ENCODE measurements at places on chromosomes 2 and 18.

DNA sequence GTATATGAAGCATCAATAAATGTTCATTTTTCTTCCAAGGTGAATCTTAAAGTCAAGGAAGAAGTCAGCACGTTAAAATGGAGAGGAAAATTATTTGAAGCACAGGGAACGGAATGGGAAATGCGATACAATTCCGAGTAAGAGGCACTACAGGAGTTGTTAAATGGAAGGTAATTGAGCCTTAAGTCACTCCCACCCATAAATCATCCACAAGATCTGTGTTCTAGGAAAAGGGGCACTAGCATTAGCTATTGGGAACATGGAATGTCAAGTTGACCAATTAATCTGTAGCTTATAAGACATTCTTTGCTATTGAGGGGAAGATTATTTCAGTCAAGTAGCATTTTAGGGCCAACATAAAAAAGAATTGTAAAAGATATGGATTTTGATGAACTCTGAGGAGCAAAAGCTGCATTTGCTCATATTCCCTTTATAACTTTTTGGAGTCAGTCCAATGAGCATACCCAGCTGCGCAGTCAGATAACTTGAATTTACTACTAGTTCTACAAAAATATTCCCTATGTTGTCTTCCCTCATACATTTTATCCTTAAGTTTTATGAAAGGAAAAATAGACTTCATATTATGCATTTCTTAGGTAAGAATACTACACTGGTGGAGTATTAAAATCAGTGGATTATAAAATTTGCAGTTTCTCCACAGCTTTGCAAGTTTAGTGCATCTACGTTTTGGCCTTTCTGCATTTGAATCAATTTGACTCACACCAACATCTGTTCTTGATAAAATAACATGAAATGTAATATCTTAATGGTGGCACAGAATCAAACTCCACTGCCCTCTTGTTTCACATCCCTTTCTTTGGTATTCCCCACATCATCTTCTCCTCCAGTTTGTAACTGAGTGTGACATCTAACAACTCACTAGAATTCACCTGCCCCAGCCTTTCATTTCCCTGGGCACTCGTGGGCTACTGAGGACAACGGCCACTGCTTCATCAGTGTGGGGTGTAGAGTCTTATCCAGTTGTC is 95.6 kb downstream of the SP3 start:
- DNase-seq, result no peak

DNA sequence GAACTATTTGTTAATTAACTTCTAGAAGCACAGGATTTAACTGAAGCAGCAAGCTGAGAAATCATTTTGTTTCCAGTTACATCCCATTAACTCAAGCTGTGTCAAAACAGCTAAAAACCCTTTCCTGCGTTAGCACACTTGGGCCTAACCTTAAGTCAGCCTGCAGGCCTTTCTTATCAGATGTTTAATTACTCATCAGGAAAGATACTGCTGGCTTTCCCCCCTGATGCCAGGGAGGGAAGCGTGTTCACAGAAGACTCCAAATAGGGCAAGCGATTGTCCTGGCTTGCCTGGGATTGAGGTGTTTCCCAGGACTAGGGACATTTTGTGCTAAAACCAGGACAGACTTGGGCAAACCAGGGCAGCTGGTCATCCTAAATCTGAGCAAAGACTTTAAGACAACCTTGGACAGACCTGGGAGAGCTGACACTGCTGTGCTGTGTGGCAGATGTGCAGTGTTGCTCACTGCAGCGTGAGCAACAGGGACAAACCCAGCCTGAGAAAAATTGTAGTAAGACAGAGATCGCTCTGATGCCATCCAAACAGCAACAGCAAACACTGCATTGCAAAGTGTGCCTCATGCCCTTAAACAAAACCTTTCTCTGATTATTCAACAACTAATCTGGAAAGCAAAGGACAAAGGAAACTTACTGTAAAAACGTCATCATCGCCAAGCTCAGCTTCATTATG is 100.9 kb downstream of the SPRED2 start:
- DNase-seq, result no peak

- no peak for DNase-seq
Measured at GRCh38 chr2:157871415-157871814, 4.7 kb downstream of the ACVR1 start.

DNA sequence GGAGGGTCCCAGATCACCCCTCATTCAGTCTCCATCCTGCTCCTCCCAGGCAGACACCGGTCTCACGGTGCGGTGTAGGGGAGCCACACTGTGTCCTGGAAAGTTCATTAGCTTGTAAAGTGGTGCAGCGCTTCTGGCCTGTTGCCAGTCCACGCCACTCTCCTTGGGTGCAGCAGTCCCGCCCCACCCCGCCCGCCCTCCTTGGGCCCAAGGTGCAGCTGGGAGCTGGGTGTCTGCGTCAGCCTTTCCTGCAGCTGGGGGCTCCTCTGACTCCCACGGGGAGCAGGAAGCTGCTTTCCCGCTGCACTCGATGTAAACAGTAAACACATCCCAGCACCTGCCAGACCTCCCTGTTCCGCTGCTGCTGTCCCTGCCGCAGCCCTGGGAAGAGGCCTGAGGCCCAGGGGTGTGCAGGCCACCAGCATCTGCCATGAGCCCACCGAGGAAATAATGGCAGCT is 53.8 kb upstream of the ASB18 start:
- no peak for DNase-seq

DNA sequence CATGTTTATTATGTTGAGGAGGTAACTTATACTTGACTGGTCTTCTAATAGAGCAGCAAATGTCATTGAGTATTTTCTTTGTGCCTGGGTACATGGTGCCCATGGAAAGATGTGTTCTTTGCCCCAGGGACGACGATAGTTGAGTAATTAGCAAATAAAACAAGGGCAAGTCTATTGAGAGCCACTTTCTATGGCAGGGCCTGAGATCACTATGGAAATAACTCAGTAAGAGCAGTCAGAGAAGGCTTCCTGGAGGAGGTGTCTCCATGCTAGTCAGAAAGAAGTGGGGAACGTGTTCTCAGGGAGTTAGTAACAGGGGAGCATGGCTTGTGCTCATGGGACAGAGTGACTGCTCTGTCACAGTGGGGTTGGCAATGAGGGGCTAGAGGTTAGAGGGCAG is 28.6 kb downstream of the CTIF start:
- DNase-seq, result no peak

DNA sequence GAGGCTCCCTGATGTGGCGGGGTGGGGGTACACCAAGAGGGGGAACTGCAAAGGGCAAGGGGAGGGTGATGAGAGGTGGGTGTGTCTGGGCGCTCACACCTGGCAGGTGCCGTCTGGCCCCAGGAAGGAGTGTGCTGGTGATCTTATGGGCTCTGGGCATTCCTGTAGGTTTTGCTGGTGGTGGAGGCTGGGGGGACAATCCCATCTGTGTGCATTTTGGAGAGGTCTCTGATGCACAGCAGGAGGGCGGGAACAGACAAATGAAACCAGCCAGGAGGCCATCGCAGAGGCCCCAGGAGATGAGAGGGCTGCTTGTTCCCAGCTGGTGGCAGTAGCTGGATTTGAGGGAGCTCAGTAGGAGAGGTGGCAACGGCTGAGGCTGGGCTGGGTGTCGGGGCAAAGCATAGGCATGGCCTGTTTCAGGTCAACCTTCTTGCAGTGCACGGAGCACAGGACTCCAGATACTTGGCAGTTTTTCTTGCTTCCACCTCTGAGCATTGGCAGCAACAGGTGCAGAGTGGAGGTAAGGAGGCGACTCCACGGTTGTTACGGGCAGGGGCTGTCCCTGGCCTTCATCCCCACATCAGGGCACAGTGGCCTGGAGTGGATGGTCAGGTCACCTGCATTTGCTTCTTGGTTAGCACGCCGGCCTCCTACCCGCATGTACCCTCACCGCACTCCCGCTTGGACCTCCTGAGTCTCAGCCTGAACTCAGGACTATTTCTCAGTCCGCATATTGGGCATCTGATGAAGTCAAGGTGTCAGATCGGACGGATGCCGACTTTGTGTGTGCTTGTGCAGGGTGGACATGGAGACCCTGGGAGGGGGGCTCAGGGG is 194.2 kb upstream of the HDAC4 start:
- DNase-seq, result no peak

DNA sequence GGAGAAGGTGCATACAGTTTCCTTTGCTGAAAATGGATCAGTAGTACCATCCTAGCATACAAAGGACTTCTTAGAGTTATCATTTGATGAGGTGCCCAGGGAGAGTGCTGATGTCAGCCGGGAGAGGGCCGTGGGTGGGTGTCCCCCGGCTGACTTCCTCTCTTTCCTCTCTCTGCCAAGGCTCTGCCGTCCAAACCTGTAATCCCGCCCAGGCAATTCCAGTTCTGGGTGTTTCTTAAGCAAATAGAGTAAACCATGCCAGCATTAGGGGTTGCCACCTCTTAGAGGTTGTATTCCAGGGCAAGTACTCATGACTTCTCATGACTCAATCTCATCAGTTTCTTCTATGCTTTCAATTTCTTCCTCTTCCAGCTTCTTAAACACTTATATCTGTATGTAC is 117.2 kb downstream of the GATA6 start:
- no peak for DNase-seq

- no peak for DNase-seq
Measured at GRCh38 chr2:219484343-219485200, 14.1 kb upstream of the GMPPA start.

- no peak for DNase-seq
Measured at GRCh38 chr2:70854411-70854810, 18.8 kb upstream of the CD207 start.

- no peak for DNase-seq
Measured at GRCh38 chr2:224927011-224927410, 115.3 kb downstream of the DOCK10 start.

GRCh38 chr2:86831537-86831936 is 30.1 kb downstream of the CD8B start:
- DNase-seq, result no peak

GRCh38 chr2:42421601-42422239 is 60.7 kb upstream of the COX7A2L start:
- DNase-seq, result no peak

- peak; percentile 7 for DNase-seq
Measured at GRCh38 chr2:108965540-108966289, 23.3 kb downstream of the EDAR start.

DNA sequence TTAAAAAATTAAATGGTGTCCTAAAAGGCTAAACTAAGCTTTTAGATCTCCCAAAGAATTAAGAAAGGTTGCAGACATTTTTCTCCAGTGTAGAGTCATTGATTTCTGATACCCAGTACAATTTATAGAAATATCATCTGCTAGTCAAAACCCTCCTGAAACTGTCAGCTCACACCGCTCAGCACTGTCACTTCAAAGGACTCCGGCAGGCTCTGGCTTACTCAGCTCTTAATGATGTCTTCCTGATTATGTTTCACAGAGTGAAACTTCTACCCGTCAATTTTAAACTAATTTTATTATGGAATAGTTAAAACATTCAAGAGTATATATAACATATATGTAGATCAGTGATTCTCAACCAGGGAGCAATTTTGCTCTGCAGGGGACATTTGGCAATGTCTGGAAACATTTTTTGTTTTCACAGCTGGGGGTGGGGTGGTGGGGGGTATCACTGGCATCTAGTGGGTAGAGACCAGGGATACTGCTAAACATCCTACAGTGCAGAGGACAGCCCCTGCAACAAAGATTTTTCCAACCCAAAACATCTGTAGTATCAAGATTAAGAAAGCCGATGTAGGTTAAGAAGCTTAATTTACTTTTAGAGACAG is 31.6 kb downstream of the CDK15 start:
- DNase-seq, result no peak

DNA sequence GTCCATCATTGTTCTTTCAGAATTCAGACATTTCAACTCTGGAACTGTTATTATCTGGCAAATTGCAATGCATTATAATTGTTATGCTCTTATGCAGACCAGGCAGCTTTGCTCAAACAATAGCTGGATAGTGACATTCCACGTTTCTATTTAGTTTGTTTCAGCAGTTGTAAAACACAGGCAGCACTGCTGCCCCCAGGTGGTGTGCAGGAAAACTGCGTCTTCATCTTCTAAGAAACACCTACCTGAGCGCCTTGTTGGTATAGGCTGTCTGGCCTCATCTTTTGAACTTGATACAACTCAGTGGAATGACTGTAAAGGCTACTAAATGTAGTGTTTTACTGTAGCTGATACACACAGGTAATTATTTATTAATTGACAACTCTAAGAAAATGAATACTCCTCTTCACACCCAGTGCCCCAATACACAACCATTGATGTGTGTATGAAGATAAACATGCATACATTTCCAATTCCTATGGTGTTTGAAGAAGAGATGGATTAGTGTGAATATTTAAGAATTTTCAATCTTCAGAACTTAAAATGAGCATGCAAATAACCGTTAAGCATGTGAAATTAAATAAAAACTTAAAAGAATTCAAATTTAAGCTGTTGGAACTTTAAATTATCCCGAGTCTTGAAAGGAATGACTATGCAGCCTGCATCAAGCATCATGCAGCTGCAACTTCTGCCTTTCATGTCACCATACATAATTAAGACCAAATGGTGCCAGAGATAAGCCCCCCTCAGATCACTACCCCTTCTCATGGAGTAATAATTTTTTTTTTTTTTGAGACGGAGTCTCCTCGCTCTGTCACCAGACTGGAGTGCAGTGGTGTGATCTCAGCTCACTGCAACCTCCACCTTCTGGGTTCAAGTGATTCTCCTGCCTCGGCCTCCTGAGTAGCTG is 85.6 kb downstream of the CD8B2 start:
- no peak for DNase-seq

GRCh38 chr2:150141226-150142001 is 346.1 kb downstream of the RND3 start:
- no peak for DNase-seq

DNA sequence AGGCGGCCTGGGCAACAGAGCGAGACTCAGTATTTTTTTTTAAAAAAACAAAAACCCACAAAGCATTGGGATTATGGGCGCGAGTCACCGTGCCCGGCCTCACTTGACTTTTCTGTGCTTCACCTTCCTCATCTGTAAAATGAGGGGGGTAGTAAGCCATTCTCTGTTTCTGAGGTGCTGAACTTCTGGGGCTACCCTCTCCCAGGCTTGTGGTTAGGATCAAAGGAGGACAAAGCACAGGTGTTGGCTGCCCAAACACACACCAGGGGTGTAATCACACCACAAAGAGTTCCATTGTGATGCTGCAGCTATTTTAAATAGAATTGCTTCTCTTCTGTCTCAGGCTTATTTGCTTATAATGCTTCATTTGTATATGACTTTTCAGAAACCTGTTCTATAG is 35.8 kb upstream of the INHBB start:
- no peak for DNase-seq

DNA sequence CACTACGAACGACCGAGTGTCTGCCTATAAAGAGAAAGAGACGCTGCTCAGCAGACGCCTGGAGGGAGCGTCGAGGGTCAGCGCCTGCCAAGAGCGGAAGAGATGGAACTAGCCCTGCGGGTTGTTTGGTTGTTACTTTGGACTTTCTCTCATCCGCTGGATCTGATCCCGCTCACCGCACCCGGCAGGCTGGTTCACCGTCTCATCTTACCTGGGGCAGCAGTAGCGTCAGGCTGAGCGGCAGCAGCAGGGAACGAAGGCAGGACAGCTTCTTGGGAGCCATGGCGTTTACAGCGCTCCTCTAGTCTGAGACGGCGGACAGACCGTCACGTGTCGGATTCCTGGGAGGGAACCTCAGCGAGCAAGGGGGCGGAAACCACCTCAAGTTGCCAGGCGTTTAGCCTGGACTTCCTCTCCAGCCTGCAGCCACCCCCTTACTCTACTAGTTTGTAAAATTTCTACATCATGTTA is 1.9 kb downstream of the GLB1L start:
- no peak for DNase-seq

Measured in activated effector memory CD4-positive, alpha-beta T cell treated with Interleukin-2 at 50 U/mL for 16 hours (primary cell).